ENCODE measurements at places on chromosomes 5 and 9.
A peak's percentile ranks its signal among the peaks of the same experiment; 100 is the strongest.

DNA sequence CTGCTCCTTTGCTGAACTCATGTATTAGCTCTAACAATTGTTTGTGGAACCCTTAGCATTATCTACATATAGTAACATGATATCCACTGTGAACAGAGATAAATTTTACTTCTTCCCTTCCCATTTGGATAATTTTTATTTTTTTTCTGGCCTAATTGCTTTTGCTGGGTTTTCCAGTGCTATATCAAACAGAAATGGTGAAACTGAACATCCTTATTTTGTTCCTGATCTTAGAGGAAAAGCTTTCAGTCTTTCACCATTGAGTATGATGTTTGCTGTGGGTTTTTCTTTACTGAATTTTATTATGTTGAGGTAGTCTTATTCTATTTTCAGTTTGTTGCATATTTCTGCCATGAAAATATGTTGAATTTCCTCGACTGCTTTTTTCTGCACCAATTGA is 44.8 kb upstream of the STARD4 start:
- no peak for ATAC-seq

DNA sequence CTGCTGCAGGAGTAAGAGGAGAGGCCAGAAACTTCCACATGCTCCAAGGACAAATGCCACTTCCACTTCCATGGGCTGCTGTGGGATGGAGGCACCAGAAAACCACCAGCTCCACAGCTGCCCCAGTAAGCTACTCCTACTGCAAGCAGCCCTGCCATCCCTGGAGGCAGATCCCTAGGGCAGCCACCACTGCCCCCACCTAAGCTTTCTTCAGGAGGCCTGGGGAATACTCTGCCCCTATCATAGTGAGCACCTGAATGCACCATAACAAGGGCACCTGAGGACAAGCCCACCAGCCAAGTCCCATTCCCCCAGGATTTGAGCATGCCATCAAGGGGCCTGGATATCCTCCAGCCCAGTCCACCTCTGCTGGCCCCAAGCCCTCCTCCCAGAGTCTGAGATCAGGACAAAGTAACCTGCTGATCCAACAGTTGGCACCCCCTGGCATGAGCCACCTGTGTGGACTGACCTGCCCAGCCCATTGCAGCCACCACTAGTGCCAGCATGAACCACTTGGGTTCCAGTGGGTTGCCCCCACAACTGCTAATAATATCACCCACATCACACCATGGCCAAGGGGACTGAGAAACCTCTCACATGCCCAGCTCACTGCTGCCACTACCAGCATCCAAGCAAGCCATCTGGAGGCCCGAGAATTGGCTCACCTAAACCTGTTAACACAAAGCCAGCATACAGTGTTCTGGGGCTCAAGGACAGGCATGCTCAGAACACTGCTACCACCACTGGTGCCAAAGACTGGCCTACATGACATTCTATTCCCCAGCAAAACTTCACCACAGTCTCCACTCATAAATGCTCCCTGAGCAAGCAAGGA is 480.1 kb downstream of the CDH12 start:
- ATAC-seq, result no peak

GRCh38 chr9:119091074-119091473 is 278.2 kb downstream of the BRINP1 start:
- ATAC-seq, result no peak

- no peak for ATAC-seq
Observed at GRCh38 chr9:6414247-6414641, 1.2 kb downstream of the UHRF2 start.

DNA sequence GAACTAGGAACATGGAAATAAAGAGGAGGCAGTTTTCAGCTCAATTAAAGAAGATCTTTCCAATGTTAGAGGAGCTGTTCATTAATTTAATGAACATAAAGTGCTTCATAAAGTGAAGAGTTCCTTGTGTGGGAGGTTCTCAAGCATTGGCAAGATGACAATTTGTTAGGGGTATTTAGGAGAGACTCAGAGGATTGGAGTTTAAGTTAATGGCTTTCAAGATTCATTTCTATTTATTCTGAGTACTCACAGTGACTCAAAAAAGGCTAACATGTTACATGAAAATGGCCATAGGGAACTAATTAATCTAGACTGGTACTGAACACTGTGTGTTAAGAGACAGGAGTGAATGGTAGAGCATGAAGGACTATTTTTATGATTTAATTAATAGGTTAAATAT is 55.4 kb upstream of the CDH12 start:
- no peak for ATAC-seq

DNA sequence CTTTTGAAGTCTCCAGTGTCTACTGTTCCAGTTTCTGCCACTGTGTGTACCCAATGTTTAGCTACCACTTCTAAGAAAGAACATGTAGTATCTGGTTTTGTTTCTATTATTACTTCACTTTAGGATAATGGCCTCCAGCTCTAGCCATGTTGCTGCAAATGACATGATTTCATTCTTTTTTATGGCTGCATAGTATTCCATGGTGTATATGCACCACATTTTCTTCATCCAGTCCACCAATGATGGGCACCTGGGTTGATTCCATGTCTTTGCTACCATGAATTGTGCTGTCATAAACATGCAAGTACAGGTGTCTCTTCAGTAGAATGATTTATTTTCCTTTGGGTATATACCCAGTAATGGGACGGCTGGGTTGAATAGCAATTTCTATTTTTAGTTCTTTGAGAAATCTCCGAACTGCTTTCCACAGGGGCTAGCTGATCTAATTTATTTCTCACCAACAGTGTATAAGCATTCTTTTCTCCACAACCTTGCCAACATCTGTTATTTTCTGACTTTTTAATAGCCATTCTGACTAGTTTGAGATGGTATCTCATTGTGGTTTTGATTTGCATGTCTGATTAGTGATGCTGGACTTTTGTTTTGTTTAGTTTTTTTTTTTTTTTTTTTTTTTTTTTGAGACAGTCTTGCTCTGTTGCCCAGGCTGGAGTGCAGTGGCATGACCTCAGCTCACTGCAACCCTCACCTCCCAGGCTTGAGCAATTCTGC is 68.9 kb downstream of the WDR41 start:
- ATAC-seq, result no peak

GRCh38 chr5:75037106-75037505 is 15.3 kb downstream of the GCNT4 start:
- peak; percentile 75 for ATAC-seq

GRCh38 chr9:137140151-137141012 is 1.4 kb downstream of the GRIN1 start:
- no peak for ATAC-seq

DNA sequence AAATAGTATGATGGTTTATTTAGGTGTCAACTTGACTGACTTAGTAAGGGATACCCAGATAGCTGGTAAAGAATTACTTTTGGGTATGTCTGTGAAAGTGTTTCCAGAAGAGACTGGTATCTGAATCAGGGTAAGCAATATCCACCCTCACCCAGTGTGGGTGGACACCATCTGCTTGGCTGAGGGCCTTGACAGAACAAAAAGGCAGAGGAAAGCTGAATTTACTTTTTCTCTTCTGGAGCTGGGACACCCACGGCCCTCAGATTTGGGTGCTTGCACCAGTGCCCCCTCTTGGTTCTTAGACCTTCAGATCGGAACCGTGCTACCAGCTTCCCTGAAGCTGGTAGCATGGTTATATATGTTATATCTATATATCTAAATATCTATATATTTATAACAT is 489.5 kb upstream of the MPDZ start:
- no peak for ATAC-seq

DNA sequence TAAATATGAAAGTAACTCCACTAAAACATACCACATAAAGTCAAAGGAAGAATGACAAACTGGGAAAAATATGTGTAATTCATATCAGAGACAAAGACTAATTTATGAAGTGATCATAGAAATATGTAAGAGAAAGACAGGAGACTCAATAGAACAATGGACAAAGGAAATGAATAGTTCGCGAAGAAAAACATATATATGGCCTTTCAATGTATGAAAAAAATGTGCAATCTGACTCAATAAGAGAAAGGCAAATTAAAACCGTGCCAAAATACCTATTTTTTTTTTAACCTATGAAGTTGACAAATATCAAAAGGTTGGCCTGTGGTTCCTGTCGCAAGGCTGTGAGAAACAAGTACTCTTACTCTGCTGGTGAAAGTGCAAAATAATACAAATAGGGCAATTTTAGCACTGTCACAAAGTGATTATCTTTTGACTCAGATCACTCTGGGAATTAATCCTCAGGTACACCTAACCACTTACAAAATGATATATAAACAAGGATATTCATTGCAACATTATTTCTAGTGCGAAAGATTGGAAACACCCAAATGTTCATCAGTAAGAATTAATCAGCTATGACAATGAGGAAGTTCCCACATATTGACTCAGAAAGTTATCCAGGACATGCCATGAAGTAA is 3.7 kb downstream of the C9 start:
- ATAC-seq, result peak; percentile 25

- no peak for ATAC-seq
Observed at GRCh38 chr5:6805841-6806240, 92.6 kb downstream of the TENT4A start.

GRCh38 chr9:87973730-87974292 is 522 bp downstream of the CDK20 start:
- ATAC-seq, result no peak

DNA sequence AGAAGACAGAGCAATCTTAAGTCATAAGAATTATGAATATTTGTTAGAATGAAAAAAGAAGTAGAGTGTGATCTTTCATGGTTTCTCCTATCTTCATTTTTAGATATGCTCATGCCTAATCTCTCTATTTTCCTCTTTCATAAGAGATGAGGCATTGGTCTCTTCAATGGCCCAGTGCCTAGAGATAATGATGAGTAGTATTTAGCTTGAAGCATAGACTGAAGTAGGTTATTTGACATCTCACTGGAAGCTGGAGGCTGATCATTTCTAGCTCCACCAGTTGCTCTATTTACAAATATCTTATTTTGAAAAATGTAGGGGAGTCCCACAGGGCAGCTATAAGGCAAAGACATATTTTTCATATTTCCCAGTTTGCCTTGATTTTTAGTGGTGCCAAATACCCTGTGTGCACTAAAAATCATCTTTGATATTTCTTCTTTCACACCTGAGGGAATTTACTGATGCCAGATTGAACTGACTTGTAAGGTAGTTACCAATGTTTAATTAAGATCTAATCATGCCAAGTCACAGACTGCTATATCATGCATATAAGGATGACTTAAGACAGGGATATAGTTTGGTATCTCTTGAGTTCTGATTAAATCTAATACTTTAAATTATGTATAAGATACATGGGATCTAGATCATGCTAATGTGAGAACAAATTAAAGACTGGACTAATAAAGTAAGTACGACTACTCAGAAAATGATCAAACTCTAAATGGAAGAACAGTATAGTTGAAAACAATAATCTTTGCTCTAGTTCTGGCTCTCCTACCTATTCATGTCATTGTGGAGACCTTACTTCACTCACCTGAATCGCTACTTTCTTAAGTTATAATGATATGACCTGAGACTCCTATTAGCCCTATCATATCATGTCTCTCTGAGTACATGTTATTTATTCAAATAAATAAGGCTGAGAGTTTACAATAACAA is 108.2 kb upstream of the IFNE start:
- no peak for ATAC-seq

GRCh38 chr9:19940811-19941535 is 152.1 kb upstream of the SLC24A2 start:
- no peak for ATAC-seq

- no peak for ATAC-seq
Observed at GRCh38 chr5:36181774-36182173, 29.9 kb downstream of the SKP2 start.

GRCh38 chr5:172141949-172142319 is 46.1 kb downstream of the STK10 start:
- no peak for ATAC-seq

- no peak for ATAC-seq
Observed at GRCh38 chr5:67066815-67067214, 129.8 kb downstream of the CD180 start.

DNA sequence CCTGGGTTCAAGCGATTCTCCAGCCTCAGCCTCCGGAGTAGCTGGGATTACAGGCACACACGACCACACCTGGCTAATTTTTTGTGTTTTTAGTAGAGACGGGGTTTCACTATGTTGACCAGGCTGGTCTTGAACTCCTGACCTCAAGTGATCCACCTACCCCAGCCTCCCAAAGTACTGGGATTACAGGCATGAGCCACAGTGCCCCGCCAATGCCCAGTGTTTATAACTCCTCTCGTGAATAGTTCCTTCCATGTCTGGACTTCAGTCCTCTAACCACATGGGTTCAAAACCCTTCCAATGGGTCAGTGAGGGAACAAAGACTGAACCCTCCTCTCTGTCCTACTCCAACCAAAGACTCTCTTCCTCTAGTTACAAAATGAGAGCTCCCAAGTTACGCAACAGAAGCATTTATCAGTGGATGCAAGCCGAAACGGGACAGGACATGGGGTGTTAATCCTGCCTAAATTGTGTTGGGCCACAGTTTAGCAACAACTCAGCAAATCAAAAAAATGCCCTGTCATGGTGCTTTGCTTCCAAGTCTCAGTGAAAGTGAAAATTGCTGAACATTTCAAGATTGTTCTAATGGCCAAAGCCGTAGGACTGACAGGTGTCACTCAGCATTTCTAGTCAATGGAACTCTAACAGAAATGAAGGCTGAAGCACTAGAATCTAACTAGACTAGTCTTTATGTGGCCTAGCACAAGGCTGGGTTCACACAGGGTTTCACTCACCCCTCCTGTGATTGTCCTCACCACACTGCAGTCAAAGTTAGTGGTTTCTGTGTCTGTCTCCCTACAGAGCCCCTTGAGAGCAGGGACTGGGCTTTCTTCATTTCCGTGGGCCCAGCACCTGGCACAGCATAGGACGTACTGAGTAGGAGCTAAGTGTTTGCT is 3.2 kb upstream of the TMEM245 start:
- ATAC-seq, result no peak

DNA sequence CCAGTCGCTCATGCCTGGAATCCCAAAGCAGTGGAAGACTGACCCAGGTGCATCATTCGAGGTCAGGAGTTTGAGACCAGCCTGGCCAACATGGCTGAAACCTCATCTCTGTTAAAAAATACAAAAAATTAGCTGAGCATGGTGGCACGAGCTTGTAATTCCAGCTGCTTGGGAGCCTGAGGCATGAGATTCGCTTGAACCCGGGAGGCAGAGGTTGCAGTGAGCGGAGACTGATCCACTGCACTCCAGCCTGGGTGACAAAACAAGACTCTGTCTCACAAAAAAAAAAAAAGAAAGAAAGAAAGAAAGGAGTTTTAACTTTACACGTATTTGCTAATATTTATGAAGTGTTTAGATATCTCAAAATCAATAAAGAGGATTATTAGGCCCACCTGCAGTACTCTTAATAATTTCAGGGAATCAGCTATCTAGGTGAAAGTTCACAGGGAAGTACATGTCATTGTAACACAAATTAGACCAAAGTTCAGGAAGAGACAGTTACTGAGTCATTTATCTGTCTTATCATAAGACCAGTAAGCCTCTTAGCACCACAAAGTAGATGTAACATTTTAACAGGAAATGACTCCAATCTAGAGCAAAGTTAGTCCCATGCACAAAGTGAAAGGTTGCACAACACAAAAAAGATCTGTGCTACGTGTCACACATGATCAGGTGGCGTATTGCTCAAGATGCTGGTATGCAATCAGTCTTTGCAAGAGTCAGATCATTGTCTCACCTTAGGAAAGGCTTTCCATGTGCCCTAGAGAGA is 34.1 kb upstream of the PLIN2 start:
- peak; percentile 99 for ATAC-seq

GRCh38 chr9:120742951-120743416 is 28.7 kb upstream of the MEGF9 start:
- peak; percentile 48 for ATAC-seq

GRCh38 chr5:11504065-11504885 is 400.0 kb downstream of the CTNND2 start:
- no peak for ATAC-seq
